Fibroblast of the conjunctiva (primary cell): ENCODE measurements at places on chromosomes 3 and 15.

DNA sequence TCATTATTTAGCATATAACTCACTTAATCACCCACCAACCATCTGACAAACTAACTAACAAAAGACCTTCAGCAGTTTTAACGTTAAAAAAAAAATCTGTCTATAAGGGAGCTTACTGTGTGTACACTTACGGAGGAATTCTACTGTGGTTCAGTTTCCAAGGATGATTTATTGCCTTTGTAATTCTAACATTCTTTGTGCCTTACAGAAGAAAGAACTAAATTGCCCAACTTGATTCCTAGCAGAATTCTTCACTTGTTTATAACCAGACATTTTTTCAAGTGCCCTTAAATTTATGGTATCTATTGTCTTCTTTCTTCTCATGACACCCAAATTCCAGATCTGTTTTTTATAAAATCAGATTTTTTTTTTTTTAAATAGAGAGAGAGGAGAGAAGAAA, 119.7 kb upstream of the IGSF10 start:
- DNase-seq, result peak; percentile 56

GRCh38 chr15:56471440-56472069, 6.6 kb upstream of the MNS1 start:
- no peak for DNase-seq

GRCh38 chr15:33304924-33305323, 5.8 kb upstream of the RYR3 start:
- DNase-seq, result no peak

GRCh38 chr3:116015931-116016330, 392.6 kb downstream of the GAP43 start:
- no peak for DNase-seq

DNA sequence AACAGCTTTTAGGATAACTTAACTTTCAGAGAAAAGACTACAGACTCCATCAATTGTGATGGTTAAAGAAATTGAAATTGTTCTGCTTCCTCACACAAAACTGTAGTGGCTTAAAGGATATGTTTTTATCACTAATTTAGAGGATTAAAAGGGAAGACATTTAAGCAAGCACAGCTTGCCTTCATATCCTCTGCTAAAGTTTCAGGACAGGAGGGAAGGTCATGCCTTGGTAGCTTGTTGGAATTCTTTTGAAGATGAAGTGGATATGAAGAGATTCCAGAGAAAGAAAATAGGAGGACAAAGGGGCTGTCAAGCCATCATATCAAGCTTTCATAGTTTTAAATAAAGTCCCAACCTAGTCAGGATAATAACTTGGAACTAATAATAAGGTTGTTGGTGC, 33.1 kb downstream of the CCDC80 start:
- DNase-seq, result no peak

- peak; percentile 21 for DNase-seq
These were observed 95.0 kb upstream of the NMNAT3 start for GRCh38 chr3:139772539-139773500.

GRCh38 chr3:78529601-78530000, 1238.2 kb downstream of the ROBO1 start:
- no peak for DNase-seq

DNA sequence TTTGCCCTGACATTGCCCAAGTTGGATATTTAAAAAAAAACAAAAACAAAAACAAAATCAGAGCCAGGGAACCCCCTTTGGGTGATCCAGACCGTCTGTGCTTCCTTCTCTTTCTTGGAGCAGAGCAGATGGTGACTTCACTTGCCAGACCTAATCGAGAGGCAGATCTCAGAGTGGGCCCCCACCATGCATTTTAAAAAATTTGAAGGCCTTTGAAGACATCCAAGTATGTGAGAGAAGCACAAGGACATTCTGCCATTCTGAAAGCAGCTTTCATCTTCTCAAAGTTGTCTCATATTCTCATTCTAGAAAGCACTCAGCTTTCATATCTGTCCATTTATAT, 93.3 kb downstream of the SV2B start:
- no peak for DNase-seq

DNA sequence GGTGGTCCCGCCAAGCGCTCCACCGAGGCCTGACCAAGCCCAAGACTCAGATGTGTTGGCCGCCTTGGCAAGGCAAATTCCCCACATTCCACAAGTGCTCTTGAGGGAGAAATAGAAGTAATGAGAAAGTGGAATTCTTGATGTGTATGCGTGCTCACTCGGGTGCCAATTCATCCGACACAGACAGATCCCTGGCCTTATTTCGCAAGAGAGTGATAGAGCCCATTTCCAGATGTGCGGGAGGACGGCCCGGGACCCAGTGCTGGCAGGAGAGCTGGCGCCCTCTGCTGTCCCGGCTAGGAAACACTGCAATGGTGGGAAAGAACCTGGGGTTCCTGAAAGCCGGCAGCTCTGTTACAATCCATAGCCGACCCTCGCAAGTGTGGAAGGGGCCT, 76.0 kb downstream of the HMG20A start:
- DNase-seq, result peak; percentile 98

DNA sequence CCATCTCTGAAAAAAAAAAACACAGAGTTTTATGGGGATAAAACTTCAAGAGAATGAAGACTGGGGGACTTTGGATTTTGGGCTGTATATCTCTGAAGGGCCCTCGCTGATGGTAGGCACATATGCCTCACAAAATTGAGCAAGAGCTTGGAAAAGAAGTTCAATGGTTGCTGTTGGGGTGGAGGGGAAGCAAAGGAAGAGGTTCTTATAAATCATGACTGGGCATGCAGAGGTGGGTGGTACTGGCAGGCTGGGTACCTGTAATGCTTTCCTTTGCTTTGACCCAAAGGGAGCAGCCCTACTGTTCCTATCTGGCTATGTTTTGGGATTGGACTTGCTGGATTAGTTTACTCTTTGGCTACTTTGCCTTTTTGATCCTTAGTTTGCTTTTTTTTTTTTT, 6.0 kb upstream of the RTP1 start:
- DNase-seq, result no peak

- DNase-seq, result no peak
These were observed 116.8 kb downstream of the TPRG1 start for GRCh38 chr3:189288348-189289235.

GRCh38 chr3:168990134-168990533, 673.4 kb downstream of the MECOM start:
- no peak for DNase-seq

DNA sequence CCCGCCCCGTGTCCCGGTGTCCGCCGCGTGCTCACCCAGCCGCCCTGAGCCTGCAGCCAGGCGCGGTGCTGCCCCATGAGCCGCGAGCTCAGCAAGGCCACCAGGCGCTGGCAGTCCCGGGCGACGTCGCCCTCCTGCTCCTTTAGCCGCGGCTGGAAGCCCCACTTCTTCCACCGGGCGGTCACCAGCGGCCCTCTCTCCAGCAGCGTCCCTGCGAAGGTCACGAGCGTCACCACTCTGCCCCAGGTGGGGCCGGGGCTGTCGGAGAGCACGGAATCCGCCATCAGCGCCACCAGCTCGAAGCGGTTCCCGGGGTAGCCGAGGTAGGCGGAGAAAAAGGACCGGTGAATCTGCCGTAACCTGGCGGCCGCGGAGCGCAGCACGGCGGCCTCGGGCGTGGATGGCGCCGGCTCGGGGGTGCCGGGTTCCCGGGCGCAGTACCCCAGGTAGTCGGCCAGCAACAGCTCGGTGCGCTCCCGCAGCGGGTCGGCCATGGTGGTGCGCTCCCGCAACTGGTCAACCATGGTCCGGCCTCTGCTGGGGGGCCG, 298 bp downstream of the BCL2L10 start:
- DNase-seq, result no peak

- no peak for DNase-seq
These were observed 609.7 kb downstream of the VGLL3 start for GRCh38 chr3:86381247-86381646.

GRCh38 chr15:101118116-101118515, 133.7 kb downstream of the CHSY1 start:
- DNase-seq, result no peak

- DNase-seq, result no peak
These were observed 65.7 kb downstream of the OCA2 start for GRCh38 chr15:28033443-28033842.

DNA sequence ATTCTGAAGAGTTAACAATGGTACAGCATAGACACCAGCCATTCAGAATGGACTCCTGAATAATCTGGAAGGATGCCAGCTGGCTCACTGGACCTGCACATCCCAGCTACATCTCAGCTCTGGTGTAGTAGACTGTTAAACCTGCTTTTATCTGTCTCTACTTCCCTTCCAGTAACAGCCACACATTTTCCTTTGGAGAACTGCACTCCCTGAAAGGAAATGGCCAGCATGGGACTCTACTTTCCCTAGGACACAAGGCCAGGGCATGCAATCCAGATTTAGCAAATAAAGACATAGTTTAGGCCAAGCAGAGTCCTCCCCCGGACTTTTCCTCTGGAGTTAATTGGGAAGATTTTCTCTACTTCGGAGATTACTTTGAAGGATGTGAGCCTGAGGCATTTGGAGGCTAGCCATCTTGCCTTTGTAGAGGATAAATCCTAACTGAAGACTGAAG, 82.7 kb upstream of the TCF12 start:
- no peak for DNase-seq

DNA sequence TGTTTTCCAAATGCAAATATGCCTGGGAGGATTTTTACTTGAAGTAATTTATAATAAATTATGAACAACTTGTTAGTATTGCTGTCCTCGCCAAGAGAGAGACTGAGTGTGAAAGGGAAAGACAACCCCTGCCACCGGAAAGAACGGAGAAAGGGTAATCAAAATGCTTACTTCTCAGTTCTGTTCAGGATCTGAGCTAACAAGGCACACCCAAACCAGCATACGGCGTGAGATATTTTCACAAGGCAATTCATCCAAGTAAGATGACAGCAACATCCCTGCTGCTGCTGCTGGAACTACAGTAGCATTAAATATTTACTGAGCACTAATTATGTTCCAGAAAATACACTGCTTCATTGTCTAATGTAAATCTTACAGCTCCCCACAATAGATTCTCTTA, 96.1 kb downstream of the KBTBD8 start:
- no peak for DNase-seq

- DNase-seq, result peak; percentile 78
These were observed 788 bp upstream of the WDR73 start for GRCh38 chr15:84654689-84655453.

DNA sequence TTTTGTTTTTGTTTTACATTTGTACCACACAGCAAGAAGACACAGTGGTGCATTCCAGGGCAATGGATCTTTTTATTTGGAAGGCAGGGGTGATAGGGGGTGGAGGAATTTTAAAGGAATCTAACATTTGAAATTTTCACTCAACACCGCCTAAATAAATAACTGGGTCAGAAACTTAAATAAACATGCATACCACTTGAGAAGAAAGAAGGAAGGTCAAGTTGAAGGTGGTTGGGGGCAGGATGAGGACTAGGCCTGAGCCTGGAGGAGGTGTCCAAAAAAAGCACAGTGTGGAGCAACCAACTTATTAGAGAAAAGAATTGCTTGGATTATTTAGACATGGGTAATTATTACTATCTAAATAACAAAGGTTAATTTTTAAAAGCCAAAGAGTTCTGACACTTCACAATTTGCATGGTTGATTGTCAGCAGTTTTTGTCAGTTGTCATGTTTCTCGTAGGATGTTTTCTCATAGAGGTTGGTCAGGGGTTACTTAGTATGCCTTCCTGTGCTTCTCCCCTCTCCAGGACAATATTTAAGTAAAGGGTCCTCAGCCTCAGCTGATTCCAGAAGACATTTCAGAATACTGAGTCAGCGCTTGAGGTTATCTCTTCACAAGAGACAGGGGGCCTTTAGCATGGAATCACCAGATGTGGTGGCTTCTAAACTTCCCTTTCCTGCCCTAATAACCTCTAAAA, 173.7 kb upstream of the SLC2A2 start:
- no peak for DNase-seq
